GM12891 (cell line): ENCODE measurements at places on chromosomes 3 and 15.

DNA sequence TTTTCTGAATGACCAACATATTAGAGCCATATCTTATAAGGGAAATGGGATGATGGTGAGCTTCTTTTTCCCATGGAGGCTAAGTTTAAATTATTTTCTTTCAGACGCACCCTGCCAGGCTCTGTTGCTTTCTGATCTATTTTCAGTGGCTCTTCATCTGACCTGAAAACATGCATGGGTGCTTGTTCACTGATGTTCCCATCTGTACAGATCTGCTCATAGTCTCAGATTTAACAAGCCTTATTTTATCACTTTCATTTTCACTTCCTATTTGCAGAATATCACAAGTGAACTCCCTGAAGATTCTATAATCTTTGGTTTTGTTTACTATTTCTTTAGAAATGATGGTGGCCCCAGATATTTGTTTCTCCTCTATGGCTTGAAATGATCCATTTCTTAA, 31.1 kb upstream of the SUCLG2 start:
- DNase-seq: peak; percentile 9

GRCh38 chr15:74497584-74497983, 36.6 kb upstream of the UBL7 start:
- no peak for DNase-seq

- no peak for DNase-seq
Observed at GRCh38 chr15:41387646-41388045, 14.7 kb downstream of the NDUFAF1 start.

- DNase-seq: no peak
Observed at GRCh38 chr15:66462627-66463026, 34.9 kb downstream of the SNAPC5 start.

DNA sequence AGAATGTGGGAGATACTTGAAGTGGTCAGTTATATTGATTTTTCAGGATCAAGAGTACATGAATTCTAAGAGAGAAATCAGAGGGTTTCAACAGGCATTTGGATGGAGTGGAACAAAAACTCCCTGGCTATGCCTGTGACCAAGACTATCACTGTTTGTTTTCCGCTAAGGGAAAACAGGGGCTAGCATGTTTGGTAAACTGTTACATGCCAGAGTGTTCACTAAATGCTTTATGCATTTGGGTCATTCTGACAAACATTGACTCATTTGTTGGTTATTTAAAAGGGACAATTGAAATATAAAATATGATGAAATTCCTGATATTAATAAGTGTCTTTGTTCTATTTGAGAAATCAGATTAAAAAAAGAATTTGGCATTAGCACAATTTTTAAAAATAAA, 603.9 kb upstream of the KCNMB2 start:
- DNase-seq: no peak

- DNase-seq: peak; percentile 85
Observed at GRCh38 chr3:52220380-52221026, 4.9 kb downstream of the TLR9 start.

DNA sequence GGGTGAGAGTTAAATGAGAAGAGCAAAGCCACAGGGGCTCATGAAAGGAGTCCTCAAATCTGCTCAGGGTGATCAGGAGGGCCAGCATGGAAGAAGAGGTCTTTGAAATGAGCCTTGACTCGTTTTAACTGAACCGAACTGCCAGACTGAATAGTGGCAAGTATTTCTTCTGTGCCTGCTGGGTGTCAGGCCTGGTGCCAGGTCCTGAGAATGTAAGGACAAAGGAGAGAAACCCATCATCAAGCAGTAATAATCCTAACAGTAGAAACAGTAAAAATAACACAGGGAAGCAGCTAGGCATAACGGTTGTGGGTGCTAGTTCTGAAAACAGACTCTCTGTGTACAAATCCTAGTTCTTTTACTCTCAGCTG, 40.4 kb upstream of the SMAD3 start:
- no peak for DNase-seq

- DNase-seq: no peak
Observed at GRCh38 chr3:15796771-15797641, 773 bp downstream of the ANKRD28 start.

DNA sequence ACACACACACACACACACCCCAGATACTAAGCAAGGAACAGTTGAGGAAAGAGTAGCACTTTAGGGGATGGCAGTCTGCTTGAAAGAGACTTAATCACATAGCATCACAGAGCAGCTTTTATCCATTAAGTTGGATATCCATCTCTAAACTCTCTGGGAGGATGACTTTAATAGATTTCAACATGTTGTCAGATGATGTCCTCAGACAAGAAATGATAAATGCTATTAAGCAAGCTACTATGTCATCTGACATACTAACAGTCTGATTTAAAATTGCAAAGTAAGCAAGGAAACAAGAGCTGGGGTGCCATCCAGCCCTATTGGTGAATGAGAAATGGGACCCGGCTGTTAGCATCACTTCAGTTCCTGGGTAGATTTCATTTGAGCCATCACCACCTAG, 136.9 kb downstream of the PLCL2 start:
- DNase-seq: no peak

DNA sequence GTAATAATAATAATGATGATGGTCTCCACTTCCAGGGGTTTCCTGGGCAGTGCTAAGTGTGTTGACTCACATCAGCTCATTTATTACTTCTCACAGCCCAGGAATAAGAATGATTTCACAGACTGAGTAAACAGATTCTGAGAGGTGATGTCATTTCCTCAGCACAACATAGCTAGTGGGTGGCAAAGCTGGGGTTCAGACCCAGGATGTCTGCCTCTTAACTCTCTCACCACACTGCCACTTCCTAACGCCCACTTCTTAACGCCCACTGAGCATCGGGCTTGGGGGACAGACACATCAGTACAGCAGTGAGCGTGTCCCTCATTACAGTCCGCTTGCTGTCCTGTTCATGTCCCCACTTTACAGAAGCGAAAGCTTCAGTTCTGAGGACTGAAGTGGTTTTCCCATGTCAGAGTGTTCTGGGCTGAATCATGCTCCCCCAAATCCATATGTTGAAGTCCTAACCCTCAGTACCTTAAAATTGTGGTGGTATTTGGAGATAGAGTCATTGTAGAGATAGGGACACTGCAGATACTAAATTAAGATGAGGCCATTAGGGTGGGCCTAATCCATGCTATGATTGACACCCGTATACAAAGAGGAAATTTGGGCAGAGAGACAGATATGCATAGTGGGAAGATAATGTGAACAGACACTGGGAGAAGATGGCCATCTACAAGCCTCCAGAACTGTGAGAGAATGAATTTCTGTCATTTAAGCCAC, 68.0 kb downstream of the ATP2B2 start:
- peak; percentile 37 for DNase-seq
